NCI-H1436 (cell line): ENCODE measurements at places on chromosomes 1 and 21.

- no peak for DNase-seq
Observed at GRCh38 chr1:248828845-248829244, 3.1 kb upstream of the SH3BP5L start.

DNA sequence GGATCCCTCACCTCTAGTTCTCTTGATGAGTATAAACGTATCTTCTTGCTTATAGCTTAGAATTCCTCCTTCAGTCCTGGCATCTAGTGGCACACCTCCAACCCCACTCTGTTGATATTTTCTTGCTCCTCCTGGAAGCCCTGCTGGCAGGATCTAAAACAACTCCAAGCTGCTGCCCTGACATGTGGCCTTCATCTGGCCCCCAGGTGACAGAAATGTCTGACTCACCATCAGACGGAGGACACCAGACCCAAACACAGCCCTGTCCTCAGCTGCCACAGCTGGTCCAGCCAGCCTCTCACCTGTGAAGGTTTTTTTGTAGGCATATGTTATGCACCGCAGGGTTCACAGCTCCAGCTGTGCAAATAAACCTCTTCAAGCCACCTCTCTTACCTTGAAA, 53.4 kb downstream of the KRTAP19-8 start:
- DNase-seq, result no peak

DNA sequence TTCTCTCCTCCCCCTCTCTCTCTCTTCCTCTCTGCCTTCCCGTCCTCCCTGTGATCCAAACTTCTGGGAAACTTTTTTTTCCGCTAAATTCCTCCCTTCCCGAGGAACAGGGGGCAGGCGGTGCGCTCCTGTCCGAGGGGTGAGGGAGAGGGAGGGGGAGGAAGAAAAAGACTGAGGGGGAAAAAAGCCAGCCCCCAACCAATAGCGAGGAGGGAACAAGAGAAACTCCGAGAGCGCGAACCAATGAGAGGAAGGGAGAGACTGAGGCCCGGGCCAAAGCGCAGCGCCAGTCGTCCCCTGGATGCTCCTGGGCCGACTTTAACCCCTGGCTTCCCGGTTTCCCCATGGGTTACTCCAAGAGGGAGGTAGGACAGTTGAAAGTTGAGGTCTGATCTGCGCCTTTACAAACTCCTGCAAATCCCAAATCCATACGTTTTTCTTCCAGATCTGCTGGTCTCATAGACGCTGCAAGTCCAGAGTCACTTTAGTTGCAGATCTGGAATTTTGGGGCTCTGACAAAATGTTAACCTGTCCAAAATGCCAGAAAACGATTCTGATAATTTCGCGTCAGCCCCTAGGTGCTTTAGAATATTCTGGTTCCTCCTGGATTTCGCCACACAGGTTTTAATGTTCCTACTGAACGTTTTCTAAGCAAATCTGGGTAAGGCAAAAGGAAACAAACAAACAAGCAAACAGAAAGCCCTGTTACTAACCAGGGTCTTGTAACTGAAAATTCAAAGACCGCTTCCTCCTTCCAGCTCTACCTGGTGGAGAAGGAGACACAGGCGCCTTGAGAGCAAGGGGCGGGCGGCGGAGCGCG, at the start of gene TBX15:
TSS of gene TBX15 (minus strand) at position 158 of the 820 bp plus-strand sequence. CDS start 548 bp downstream, outside the sequence.
- no peak for DNase-seq

- no peak for DNase-seq
Observed at GRCh38 chr21:34996304-34997101, 52.6 kb downstream of the RUNX1 start.

DNA sequence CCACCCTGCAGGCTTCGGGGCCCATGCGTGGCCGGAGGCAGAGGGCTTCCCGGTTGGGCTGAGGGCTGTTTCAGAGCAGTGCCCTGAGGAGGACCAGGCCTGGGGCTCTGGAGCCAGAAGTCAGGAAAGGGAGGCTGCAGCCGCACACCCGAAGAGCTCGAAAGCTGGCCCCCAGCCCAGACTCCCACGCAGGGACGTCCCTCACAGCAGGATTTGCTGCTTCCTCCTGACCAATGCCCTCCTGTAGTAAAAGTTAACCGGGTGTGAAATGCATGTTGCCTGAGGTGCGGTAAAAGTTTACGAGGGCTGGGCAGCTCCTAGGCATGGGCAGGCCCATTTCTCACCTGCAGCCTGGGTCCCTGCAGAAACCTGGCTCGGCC, 101.5 kb upstream of the ARHGEF16 start:
- no peak for DNase-seq

- DNase-seq, result no peak
Observed at GRCh38 chr21:27796106-27796505, 829.2 kb upstream of the ADAMTS5 start.

DNA sequence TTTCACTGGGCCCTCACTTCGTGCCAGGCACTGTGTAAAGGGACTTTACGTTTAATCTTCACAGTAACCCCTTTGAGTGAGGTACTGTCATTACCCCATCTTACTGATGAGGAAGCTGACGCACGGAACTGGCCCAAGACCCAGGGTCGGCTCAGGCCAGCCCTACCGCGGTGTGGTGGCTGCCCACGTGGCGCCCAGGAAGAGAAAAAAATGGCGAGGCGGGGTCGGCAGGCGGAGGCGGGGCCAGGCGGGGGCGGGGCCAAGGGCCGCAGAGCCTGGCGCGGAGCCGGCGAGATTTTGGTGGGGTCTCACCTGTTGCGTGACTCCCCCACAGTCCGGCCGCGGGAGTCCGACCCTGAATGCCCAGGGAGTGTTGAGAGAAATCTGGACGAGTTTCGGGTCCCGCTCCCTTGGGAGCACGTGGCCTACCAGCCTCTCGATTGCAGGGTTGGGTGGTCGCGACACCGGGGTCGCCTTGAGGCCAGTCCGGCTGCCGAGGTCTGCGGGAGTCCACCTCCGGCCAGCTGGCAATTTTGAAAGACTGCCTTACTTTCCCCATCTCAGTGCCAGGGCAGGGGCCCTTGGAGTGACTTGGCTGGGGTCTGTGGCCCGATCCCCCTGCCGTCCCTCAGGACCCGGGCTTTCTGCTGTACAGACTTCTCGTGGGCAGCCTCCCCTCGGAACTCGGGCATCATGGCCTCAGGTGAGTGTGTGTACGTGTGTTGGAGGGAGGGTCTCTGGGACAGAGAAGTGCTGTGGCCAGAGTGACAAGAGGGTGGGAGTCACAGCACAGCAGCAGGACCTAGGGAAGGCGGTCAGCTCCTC, at the start of the genes AMPD2 and GNAT2:
TSS of gene AMPD2 (plus strand) at position 262 of the 825 bp plus-strand sequence. CDS start 1,339 bp downstream, outside the sequence.
TSS of gene GNAT2 (minus strand) at position 41 of the 825 bp plus-strand sequence. CDS start 6,746 bp downstream, outside the sequence.
- DNase-seq, result peak; percentile 45

- DNase-seq, result peak; percentile 75
Observed at GRCh38 chr1:39268112-39268581, 63.7 kb downstream of the MACF1 start.

DNA sequence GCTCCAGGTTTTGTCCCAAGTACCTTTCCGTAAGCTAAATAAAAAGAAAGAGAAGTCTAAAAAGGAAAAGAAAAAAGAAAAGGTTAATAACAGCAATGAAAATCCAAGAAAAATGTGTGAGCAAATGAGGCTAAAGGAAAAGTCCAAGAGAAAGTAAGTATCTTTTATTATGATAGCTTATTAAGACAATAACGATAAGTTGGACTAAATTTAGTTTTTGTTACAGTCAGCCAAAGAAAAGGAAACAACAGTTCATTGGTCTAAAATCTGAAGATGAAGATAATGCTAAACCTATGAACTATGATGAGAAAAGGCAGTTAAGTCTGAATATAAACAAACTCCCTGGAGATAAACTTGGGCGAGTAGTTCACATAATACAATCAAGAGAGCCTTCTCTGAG, 31.5 kb downstream of the BRDT start:
- no peak for DNase-seq

DNA sequence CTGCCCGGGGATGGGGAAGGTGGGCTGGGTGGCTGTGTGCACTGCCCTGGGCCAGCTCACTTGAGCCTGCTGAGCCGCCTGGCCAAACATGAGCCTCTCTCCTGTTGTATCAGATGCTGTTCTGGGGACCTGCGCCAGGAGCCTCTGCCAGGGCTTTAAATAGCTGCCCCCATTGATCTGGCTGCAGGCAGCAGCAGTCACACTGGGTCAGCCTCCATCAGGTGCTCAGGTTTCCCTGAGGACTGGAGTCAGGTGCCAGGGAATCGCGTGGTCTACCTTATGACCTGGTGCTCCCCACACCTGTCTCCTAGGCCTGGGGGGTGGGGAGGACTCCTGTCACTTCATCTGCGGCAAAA, 700 bp upstream of the CCDC28B start:
- peak; percentile 5 for DNase-seq

DNA sequence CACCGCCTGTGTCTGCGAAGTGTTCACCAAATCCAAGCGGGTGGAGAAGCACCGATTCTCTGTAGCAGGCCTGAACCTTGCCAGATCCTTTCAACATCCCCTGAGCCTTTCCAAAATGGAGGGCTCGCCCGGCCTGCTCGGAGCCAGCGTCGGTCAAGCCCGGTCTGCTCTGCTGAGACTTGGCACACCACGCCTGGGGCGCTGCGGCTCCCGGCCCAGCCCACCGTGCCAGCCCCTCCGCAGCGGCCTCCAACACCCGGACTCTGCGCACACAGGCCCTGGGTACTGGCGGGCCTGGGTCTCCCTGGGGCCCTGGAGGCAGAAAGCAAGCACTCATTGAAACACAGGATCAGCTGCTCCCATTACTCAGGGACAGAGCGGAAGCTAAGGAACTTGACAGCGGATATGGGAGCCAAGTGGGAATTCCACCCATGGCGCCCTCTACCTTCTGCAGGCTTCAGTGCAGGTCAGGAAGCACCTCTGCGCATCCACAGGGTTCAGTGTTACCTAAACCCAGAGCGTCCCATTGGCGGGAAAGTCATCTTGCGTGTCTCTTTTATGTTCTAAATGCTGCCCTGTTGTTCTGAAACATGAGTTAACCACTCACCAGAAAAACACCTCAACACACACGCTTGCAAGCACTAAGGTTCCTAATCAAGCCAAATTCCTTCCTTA, 159.9 kb downstream of the ZBTB18 start:
- DNase-seq, result no peak

DNA sequence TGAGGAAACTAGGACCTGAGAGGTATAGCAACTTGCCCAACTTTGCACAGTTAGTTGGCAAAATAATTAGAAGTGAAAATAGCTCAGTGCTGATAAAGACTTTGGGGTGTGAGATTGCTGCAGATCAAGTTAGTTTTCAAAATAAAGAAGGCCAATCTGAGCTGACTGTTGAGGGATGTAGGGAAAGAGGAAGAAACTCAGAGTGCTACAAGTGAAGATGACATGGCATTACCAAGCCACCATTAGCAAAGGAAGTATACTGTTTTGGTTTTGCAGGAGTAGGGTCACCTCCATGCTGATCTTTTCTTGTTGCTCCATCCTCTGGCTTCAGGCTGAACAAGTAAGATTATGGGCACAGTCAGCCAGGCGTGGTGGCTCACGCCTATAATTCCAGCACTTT, 78.7 kb upstream of the ADAM30 start:
- DNase-seq, result no peak

GRCh38 chr1:43893006-43893405, 40.6 kb upstream of the ARTN start:
- DNase-seq, result no peak

- no peak for DNase-seq
Observed at GRCh38 chr1:26376050-26376449, 3.5 kb upstream of the ZNF683 start.

GRCh38 chr1:233364695-233365539, 37.4 kb downstream of the MAP3K21 start:
- DNase-seq, result peak; percentile 19

- no peak for DNase-seq
Observed at GRCh38 chr1:17280894-17281293, 27.1 kb upstream of the PADI4 start.

DNA sequence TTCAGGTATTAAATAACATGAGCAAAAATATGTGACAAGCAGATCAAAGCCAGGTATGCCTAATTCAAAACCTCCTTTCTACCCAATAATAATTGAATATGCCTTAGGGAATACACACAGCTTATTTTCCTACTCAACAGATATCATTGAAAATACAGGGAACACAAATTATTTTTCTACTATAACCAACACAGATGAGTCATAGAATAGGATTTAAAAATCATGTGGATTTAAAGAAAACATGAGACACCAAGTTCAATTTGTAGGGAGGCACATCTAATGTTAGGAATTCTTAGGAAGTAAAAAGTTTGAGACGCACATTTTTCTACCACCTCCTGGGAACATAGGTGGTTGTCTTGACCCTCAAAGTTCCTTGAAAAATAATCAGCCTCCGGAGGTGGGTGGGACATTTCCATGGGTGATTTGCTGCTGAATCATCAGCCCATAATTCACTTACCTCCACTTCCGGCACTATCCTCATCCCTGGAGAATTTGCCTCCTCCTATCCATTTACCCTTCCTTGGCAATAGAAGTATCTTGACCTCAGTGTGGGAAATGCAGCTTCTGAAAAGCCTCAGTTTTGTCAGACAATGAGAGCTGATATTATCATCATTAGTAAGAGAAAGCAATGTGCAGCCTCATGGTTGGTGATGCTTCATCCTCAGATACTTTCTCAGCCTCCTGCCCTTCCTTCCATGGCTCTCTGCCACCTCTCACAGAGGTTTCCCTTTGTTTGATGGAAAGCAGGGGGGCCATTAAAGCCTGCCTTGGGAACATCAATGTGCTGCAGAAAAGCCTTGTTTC, 33.5 kb upstream of the RGS4 start:
- no peak for DNase-seq

GRCh38 chr1:103250441-103250861, 142.1 kb upstream of the COL11A1 start:
- DNase-seq, result no peak

DNA sequence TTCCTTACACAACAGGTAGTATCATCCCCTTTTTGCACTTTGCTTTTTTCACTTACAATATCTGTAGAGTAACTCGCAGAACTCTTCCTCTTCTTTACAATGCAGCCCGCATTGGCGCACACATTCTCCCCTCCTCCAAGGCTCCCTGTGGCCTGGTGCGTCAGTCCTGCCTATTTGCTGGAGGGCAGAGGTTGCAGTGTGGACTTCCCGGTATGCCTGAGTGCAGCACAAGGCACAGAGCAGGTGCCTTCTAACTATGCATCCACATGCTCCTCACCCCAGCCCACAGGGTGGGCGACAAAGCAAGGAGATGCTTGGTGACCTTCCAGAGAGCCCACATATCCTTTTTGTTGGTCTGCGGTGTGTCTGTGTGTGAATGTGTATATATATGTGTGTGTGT, 53.3 kb downstream of the ARHGEF11 start:
- no peak for DNase-seq

DNA sequence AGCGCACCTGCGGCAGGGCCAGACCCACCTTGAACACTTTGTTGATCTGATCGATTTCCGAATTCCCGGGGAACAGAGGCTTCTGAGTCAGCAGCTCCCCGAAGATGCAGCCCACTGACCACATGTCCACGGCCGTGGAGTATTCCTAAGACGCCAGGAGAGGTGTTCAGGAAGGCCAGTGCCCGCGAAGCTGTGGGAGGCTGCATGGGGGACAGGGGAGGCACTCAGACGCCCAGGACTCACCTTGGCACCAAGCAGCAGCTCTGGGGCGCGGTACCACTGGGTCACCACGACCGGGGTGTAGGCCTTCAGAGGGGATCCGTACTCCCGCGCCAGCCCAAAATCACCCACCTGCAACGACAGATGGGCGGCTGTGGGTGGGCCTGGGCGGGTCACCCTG, 11.2 kb upstream of the SLC35E2B start:
- no peak for DNase-seq

- DNase-seq, result no peak
Observed at GRCh38 chr1:29875557-29876028, 639.3 kb downstream of the PTPRU start.
